A172 (cell line): ENCODE measurements at places on chromosomes 4 and X. TPM values are rescaled to one million over a fixed set of nuclear protein-coding genes. Genes with fewer than 3 reads are reported as not detected.

GRCh38 chr4:14652522-14652921, 349.8 kb upstream of the CPEB2 start:
- DNase-seq: no peak

DNA sequence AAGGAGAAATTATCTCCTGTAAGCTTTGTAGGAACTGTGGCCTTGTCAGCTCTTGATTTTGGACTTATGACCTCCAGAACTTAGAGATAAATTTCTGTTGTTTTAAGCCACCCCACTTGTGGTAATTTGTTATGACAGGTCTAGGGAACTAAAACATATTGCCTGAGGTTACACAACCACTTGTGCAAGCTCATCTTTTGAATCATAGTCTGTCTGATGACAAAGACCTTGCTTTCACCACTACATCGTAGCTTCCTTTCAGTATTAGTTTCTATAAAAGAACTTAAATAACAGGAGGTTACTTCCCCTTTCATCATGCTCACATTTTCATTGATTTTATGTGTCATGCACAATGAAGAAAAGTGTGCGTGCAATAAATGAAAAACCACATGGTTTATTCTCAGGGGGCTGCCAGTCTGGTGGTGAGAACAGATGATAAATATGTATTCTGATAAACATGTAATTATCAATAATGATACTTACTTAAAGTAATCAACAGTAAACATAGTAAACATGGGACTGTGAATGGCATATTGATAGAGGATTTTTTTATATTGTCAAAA, 690.0 kb upstream of the HS3ST1 start:
- DNase-seq: no peak

DNA sequence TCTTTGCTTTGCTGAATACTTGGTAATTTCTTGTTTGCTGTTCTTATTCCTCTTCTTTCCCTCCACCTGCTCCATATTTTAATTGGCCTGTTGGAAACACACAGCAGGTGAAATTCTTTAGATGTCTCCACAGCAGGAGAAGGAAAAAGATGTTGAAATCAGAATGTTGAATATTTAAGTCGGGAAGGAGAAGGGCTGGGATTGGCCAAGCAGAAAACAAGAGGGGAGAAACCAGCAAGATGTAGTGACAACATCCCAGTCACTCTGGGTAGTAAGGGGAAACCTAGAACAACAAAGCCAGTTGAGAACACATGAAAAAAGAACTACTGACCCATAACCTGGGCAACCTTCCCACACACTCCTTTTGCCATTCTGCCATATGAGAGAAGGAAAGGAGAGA, 37.3 kb upstream of the STAG2 start:
- DNase-seq: no peak

DNA sequence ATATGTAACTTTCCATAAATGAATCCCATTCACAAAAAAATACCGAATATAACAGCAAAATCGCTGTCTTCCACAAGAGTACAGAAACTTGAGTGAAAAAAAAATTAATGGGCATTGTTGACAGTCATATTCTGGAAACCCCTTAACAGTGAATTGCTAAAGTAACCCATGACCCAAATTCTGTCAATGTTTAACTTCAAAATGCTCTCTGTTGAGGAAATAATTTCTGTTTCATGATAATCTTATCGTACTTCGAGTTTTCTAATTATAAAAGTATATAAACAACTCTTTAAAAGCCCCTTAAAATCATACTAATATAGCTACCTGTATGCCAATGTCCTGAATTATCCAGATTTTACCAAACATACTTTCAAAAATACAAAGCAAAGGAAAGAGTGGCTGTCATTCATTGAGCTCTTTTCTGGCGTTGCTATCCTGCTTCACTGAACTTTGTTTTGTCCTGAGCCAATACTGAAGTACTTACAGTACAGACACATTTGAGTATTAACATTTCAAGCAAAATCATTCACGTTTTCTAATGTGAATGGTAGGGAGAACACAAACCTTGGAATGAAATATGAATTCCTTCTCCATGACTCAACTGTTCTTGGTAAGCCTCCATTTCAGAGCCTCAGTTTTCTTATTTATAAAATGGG, 2.4 kb downstream of the XAGE3 start:
- no peak for DNase-seq

- DNase-seq: no peak
Measured at GRCh38 chr4:153485359-153485758, 19.2 kb downstream of the TMEM131L start.

DNA sequence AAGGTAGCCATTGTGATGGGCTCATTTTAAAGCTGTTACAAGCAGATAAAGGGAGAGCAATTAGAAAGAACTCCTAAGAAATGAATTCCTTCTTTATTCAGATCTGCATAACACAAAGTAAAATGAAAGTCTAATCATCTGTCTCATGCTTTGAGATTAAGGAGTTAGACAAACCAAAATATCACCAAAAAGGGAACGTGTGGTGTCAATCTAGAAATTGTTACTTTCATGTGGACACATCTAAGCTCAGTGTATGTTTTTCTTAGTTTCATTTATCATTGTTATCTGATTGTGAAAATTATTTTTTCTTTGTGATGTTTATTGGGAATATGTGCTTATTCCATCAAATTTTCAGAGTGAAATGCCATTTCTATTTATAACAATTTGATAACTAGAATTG, 80.3 kb downstream of the BANK1 start:
- DNase-seq: no peak

DNA sequence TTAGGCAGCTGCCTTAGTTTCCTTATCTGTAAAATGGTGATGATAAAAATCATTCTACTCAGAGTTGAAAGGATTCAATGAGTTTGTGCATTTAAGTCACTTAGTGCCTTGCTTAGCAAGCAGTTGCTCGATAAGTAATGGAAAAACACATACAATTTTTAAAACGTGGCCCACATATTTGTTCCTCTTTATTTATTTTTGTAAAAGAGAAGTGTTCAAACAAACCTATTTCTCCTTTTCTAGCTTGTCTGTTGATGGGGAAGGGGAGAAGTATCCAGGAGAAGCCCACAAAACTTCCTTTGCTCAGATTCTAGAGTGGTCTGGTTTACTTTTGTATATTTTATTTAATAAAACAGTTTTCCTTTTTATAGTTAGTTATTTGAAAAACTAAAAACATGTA, 3.3 kb upstream of the HPGDS start:
- no peak for DNase-seq

Gene SSX3
- total RNA-seq: not detected in 2 replicates

Gene CT45A3
- not detected in 2 replicates for total RNA-seq

Gene GRIA3
- not detected in 2 replicates for total RNA-seq

Gene GBA3
- not detected in 2 replicates for total RNA-seq

Gene IKBKG
- total RNA-seq: 53.6 and 63.2 TPM in 2 replicates
